ENCODE measurements at places on chromosomes 11 and 22. TPM values are rescaled to one million over a fixed set of nuclear protein-coding genes. Genes with fewer than 3 reads are reported as not detected.

- DNase-seq: no peak
These were observed 117.5 kb upstream of the CEP126 start for GRCh38 chr11:101797335-101797734.

DNA sequence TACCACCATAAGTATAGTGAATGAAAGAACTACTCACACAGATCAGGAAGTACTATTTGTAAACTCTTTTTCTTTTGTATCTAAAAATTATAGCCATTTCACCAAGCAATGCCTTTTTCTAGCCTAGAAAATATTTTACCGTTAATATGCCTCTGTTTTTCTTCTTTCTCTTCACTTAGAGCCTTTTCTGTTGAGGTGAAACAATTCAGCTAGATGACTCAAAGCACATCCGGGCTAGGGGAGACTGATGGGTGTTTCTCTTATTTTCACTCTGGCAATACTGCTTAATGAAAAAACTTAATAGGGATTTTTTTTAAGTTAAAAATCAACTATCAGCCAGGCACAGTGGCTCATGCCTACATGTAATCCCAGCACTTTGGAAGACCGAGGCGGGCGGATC is 93.3 kb downstream of the SGSM3 start:
- DNase-seq: no peak

GRCh38 chr11:73137944-73138274 is 4.2 kb downstream of the FCHSD2 start:
- no peak for DNase-seq

GRIK4 gene
- 0.06 TPM for total RNA-seq

GRCh38 chr11:68370211-68371111 is 58.1 kb downstream of the LRP5 start:
- DNase-seq: no peak

- no peak for DNase-seq
These were observed 126.5 kb downstream of the RASSF10 start for GRCh38 chr11:13135385-13136271.

- no peak for DNase-seq
These were observed 14.1 kb downstream of the RBM4 start for GRCh38 chr11:66652651-66653050.

- DNase-seq: no peak
These were observed 489 bp downstream of the NUP98 start for GRCh38 chr11:3796801-3797328.

DNA sequence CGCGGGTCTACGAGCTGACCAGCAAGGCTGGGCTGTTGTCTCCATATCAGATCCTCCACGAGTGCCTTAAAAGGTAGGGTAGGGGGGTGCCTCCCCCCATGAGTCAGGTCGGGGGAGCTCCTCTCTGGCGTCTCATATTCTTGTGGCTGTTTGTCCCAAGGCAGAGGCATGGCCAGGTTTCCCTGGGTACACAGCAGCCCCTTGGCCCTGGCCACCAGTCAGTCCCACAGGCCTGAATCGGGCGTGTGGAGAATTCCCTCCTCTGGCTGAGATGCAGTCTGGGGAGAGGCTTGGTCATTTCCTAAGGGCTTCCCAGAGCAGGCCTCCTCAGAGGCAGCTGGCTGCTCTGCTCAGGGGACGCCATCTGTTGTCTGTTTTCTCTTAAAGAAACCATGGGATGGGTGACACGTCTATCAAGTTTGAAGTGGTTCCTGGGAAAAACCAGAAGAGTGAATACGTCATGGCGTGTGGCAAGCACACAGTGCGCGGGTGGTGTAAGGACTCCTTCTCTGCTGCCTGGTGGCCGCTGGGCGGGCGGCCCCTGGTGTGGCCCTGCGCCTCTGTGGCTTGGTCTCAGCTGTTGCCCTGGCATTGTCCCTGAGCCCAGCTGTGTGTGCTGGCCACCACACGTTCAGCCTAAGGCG is 9.6 kb upstream of the RANBP1 start:
- no peak for DNase-seq

DNA sequence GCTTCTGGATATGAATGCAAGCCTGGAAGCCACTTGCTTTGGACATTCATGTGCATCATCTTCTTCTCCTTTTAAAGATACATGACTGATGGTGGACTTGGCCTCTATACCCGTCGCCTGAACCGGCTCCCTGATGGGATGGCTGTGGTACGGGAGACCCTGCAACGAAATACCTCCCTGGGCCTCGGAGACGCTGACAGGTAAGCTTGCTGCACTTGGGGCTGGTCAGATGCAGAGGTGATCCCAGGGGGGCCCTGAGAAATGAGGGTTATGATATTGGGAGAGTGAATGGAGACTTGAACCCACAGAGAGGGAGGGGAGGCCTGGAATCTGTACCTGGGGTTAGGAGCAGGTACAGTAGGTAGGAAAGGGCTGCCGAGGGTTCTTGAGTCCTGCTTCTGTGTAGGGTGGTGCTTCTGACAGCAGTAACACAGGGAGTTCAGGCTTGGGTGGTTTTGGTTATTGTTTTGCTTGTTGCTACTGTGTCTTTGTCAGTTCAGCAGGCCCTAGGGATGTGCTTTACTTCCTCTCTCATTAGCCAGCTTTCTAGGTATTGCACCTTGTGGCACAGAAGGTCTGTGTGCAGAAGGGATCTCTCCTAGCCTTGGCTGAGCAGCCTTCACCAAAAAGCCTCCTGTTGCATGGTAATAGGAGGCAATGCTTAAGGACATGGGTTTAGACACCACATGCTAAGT is 176.1 kb downstream of the DBX1 start:
- DNase-seq: no peak

CD151 gene
- total RNA-seq: 728 TPM

All from glomerular endothelial cell (primary cell).